ENCODE measurements at places on chromosomes 6 and 20.

DNA sequence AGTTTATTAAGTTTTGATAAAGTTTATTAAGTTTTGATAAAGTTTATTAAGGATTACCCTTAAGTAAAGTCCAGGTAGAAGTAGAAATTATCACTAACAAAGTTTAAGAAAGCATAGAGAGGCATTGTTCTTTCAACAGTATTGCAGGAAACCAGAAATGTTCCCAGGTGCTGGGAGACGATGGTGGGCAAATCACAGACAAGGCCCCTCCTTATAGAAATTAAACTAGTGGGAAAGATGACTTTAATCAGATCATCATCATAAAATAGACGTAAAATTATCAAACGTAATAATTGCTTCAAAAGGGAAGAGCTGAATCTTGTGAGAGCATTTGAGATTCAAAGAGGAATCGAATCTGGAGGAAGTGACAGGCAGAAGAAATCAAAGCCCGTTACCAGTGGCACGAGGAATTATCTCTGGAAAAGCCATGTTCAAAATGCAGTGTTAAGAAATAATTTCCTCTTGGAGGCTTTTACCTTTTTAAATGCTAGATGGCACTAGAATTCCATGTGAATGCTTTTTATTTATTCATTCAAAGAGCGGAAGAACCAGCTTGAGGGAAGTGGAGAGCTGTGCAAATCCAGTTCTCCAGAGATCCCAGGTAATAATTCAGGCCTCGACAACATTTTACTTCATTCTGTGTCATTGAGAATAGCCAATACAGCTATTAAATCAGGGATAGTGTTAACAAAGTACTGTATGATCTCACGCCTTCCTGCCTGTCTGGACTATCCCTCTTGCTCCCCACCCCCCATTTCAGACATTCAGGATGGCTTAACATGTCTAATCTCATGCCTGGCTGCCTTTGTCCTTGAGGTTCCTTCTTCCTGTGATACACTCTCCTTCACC lies 1.0 kb upstream of the APMAP start:
- DNase-seq, result peak; percentile 11

GRCh38 chr6:100266494-100267401 lies 198.0 kb downstream of the SIM1 start:
- DNase-seq, result peak; percentile 77

- DNase-seq, result no peak
These were observed 304.2 kb downstream of the TFAP2C start for GRCh38 chr20:56933331-56933698.

- DNase-seq, result peak; percentile 46
These were observed 25.9 kb downstream of the RIN2 start for GRCh38 chr20:19783966-19784401.

- peak; percentile 62 for DNase-seq
These were observed 92.6 kb upstream of the CLDN20 start for GRCh38 chr6:155171109-155171746.

DNA sequence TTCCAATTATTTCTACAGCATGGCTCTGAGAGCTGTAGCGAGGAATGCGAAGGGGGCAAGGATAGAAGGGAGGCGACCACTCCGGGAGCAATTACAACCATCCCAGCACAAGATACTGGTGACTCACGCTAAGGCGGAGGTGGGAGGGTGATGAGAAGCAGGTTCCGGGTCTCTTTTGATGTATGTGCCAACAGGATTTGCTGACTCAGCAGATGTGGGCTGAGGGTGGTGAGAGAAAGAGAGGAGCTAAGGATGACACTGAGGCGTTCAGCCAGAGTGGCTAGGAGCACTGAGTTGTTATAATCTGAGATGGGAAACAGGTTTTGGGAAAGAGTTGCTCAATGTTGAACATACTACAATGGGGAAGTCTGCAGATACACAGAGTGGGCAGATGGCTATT lies 9.3 kb upstream of the TXNDC5 start:
- no peak for DNase-seq

DNA sequence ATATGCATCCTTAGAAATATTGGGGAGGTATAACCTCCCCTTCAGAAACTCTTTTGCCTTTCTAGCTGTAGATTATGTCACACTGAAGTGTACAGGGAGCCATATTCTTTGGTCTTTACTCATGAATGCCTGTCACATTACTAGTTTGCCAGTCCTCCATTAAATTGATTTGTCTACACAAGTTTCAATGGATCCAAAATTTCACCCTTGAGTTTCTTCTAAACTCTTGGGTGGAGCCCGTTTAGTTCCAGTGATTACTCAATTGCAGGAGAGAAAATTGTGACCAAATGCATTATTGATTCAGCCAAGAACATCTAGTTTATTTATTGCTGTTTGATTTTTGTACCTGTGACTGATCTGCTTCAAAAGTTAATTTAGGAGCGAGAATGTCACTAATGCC lies 60.4 kb upstream of the TFB1M start:
- no peak for DNase-seq

- no peak for DNase-seq
These were observed 41.4 kb upstream of the TMX4 start for GRCh38 chr20:8060977-8061376.

- DNase-seq, result peak; percentile 38
These were observed 196.9 kb upstream of the SLC24A3 start for GRCh38 chr20:19015351-19016139.

- DNase-seq, result no peak
These were observed 38.6 kb upstream of the SENP6 start for GRCh38 chr6:75563032-75563431.

DNA sequence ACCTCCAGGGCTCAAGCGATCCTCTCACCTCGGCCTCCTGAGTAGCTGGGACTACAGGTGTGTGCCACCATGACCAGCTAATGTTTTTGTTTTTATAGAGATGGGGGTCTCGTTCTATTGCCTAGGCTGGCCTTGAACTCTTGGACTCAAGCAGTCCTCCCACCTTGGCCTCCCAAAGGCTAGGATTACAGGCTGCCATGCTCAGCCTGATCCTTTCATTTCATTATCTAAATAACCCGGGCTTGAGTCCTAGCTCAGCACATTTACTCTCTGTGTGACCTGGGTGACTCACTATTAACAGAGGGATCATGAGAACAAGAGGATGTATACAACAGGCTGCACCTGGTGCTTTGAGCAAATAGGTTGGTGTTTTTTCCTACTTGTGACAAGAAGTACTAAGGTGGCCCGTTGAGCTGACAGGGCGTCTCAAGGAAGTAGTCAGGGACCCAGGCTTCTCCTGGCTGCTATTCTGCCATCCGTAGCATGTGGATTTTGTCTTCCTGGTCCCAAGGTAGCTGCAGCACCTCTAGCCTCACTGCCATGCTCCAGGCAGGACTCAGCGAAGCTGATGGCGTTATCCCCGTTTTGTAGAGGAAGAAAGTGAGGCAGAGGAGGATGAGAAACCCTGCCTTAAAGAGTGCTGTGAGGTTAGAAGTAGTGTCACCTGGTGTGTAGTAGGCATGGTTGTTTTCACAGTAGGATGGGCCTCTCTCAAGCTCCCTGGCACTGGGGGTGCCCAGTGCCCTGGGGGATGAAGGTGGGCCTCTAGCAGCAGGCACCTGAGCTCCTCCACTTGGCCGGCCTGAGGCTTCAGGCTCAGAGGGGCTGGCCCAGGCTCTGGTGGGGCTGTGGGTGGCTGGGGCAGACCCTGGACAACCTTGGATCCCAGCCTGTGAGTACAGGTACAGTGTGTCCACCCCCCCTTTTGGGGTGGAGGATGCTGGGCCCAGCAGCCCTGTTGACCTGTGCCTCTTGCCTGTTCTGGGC lies 62.4 kb downstream of the ADNP start:
- DNase-seq, result no peak

GRCh38 chr6:44489910-44490604 lies 102.6 kb downstream of the CDC5L start:
- DNase-seq, result peak; percentile 57

DNA sequence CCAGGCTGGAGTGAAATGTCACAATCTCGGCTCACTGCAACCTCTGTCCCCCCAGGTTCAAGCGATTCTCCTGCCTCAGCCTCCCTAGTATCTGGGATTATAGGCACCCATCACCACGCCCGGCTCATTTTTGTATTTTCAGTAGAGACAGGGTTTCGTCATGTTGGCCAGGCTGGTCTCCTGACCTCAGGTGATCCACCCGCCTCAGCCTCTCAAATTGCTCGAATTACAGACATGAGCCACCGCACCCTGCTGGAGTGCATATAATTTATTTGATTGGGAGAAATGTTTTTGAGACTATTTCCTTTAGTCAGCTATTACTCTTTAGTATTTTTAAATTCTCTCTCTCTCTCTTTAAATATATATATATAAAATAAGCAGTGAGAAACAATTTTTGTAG lies 29.8 kb downstream of the FAM83B start:
- no peak for DNase-seq

DNA sequence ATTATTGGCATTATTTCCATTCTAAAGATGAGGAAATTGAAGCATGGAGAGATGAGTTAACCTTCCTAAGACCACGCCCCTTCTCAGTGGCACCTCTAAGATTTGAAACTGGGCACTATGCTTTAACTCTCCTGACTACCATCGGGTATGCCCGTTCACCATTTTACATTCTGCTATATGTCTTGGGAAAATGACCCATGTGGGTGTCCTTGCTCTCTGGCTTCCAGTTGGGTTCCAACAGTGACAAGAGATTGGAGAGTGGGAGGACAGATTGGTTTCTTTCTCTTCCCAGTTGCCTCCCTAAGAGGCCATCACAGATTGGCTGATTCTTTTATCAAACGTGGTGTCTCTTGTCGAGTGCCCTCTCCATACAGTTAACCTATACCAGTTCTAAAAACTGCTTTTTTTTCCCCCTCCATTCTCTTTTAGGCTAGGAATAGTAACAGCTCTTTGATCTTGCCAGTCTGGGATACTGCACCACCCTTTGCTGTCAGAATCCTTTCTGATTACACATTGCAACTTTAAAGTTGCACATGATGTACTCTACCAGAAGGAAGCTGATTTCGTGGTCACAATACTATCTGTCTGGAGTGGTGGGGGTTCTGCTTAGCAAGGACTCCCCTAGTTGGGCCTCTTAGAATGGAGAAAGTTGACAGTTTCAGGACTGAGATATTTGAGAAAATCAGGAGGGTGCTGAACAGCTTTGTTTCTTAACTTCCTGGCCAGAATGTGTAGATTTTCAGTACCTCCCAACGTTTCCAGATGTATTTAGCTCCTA lies 88.0 kb upstream of the ELOVL5 start:
- DNase-seq, result no peak

- DNase-seq, result peak; percentile 53
These were observed 85.4 kb downstream of the HFE start for GRCh38 chr6:26172608-26172968.

- no peak for DNase-seq
These were observed 122.3 kb downstream of the NKAIN2 start for GRCh38 chr6:123925842-123926399.

DNA sequence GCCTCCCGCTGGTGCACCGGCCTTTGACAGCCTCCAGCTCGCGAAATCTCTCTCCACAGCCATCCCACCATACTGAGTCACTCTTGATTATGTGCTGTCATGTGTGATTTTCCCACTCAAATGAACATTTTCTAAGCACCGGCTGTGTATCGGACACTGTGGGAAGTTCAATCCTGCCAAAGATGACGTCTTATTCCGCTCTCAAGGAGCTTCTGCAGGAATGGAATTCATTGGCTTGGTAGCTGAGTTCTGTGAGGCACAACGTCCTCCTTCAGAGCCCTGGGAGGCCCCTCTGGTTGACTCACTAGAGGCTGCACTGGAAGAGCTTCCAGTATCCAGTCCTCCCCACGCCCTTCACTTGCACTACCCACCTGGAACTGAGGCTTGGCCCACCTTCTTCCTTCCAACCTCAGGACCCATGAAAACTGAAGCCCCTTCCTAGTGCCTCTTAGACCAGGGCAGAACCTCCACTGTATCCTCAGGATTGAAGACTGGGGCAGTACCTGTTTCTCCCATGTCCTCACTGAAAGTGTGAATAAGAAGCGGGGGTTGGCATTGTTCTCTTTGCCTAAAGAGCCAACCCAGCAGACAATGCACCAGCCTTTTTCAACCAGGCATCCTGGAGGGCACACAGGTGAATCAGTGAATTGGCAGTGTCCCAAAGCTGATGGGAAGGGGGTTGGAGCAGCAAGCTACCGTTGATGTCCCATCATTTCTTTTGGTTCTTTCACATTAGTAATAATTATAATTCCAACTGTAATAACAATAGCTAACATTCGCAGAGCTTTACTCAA lies 1.7 kb downstream of the UNC5CL start:
- no peak for DNase-seq

DNA sequence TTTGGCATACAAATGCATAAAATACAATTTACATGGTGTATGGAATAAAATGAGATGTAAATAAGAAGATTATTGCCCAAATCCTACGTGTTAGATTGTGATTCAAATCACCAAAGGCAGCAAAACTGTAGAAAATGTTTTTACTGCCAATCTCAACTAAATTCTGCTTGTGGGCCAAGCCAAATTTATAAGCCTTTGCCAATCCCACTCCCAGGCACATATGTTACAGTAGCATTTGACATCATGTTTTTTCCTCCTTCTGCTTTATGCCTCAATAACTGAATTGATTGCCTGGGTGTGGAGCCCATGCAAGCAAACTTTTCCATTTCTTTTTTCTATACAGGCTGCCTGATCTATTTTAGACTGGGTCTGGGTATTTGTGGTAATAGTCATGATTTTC lies 36.3 kb upstream of the LRRC1 start:
- no peak for DNase-seq
